Epithelial cell of alveolus of lung (primary cell): ENCODE measurements at places on chromosomes 3 and 15. TPM values are rescaled to one million over a fixed set of nuclear protein-coding genes. Genes with fewer than 3 reads are reported as not detected.

Gene ADAMTS17
- 0.26 TPM in 1 of 2 replicates, not detected in the other for total RNA-seq

Gene CHRFAM7A
- 0.56 TPM in 1 of 2 replicates, not detected in the other for total RNA-seq

Gene CLEC3B
- 0.52 and 1.7 TPM in 2 replicates for total RNA-seq

Gene ROPN1
- not detected in 2 replicates for total RNA-seq

Gene FRMD4B
- total RNA-seq: 2.1 and 3.0 TPM in 2 replicates

Gene PRC1
- total RNA-seq: 55.7 and 93.7 TPM in 2 replicates
